Activated CD8-positive, alpha-beta memory T cell treated with anti-CD3 and anti-CD28 coated beads, Interleukin-2, amount 50 U/mL, for 4 hours (primary cell): ENCODE measurements at places on chromosomes 11 and 22.

DNA sequence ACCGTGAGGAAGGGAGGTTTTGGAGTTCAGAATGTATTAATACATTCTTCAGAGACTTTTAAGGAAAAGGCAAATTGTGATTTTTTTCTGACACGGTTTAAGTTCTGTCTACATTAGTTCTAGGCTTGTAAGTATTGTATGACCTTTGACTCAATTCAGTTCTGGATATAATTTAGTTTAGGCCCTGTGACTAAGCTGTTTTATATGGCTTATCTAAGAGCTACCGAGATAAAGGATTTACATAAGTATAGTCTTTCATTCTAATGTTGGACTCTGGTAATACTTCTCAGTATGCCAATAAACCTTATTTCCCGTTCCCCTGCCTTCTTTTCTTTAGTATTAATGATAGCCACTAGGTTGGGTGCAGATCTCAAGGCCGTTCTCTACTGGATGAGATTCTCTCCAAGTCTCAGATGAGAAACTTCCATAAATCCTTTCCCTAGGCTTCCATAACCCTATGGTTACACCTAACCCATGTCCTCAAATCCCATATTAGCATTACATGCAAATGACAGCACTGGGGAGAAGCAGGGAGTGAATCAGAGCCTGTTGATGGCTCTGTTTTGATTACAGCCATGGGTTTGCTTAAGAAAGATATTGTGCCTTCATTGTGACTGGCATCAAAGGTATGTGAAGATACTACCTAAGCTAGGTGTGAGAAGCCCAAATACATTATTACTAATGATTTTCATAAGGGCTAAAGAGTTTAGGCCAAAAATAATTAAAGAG is 38.7 kb downstream of the BARX2 start:
- DNase-seq: no peak

GRCh38 chr11:112166562-112166961 is 610 bp upstream of the TEX12 start:
- no peak for DNase-seq

DNA sequence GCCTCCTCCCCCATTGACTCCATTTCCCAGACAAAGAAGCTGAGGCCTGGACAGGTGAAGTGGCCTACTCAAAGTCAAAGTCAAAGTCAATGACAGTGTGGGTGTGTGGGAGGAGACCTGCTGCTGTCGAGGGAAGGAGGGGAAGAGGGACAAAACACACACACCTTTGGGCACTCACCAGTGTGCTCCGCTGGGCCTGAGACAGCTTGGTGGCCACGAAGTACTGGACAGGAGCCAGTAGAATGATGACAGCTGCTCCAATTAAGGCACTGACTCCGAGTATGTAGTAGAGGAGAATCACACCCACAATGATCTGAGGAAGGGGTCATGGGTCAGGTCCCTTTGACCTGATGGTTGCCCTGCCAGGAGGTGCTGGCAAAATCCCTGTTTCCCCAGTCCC is 33.6 kb downstream of the ABCC8 start:
- no peak for DNase-seq

DNA sequence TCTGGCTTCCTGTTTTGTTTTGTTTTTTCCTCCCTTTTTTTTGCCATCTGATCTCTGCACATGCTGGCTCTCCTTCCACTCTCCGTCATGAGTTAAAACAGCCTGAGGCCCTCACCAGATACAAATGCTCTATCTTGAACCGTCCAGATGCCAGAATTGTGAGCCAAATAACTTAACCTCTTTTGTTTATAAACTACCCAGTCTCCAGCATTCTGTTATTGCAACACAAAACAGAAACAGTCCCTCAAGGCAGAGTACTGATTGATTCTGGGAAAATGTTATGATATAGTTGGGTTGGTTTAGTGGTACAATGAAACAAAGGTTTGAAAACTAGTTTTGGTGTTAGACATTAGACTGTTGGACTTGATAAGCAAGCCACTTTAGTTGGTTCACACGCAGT is 1390.0 kb upstream of the RAG2 start:
- no peak for DNase-seq

GRCh38 chr11:134543645-134544044 is 131.6 kb upstream of the B3GAT1 start:
- DNase-seq: no peak

- no peak for DNase-seq
Measured at GRCh38 chr11:109794501-109794900, 298.7 kb upstream of the ZC3H12C start.

DNA sequence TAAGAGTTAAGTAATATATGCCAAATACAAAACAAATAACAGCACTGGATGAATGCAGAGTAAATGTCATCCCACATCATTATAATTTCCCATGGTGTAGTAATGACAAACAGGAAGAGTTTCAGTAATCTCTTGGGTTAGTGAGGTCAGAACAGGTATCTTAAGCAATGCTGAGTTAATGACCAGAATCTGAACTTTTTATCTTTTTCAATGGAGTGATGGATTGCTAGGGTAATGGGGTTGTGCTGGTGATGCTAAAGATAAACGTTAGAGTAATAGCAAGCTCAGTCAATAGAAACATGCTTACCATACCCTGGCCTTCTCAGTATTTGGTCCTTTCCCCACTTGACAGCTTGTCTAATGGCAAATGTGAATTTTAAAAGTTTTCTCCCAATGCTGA is 11.5 kb upstream of the BDNF start:
- DNase-seq: no peak

DNA sequence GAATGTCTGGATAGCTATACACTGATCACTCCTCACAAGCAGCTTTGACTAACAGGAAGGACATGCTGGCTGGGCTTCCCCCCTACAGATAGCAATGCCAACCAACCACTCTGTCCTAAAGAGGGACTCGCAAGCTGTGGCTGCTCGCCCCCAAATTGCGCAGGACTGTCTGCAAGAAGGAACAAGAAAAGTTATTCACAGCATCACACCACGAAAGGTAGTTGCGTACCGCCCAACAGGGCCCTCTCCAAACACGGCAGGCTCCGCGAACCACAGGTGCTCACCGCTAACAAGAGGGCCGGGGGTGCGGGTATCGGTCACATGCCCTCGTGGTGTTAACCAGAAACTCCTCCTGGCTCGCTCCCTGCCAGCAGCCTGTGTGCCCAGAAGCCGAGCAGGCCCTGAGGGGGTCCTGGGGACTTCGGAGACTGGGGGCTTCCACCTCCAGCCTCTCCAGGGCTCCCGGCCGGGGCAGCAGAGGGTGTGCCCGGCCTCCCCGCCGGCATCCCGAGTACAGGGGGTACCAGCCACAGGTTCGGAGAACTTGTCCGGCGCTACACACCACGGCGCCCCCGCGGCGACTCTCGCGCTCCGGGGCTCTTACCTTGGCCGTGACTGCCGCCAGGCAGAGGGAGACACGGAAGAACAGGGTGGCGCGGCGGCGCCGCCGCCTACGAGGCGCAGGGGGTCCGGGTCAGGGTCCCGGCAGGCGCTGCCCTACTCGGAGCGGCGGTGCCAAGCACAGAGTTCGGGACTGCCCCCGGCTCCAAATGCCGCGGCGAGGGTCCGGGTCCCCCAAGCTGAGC is 682 bp downstream of the LARGE1 start:
- no peak for DNase-seq

DNA sequence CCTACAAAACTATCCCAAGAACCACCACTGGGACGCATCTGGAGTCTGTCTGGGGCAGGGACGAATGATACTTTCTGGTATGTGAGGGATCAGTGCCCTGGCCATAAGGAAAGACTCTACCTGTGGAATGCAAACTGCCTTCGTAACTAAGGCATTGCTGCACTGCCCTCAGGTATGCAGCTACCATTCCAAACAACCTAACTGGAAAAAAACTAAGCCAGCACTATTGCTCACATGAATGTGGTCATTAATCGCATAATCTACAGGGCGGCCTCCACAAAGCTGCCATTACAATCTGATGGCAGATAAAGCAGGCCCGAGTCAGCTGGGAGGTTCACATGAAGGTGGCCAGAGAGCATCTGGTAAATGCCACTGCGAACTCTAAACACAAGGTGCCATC is 3.9 kb downstream of the PACSIN2 start:
- DNase-seq: no peak
